ENCODE measurements at places on chromosomes 6 and 20.
A peak's percentile ranks its signal among the peaks of the same experiment; 100 is the strongest.

DNA sequence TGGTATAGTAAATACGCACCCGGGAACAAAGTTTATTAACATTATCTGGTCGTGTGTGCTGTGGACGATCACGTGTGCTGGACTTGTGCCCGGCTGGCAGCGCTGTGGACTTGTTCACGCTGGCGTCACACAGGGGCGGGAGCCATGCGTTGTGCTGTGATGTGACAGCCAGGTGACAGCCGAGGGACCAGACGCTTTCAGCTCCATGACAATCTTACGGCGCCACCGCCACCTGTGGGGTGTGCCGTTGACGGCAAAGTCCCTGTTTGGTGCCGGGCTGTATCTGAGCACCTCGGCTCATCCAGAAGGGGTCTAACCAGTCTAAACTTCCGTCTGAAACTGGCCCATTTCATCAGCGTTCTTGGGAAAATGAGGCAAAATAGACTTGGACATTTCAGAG is 25.2 kb downstream of the DLL1 start:
- DNase-seq = no peak

- no peak for DNase-seq
Measured at GRCh38 chr20:25574411-25574810, 10.9 kb downstream of the NINL start.

DNA sequence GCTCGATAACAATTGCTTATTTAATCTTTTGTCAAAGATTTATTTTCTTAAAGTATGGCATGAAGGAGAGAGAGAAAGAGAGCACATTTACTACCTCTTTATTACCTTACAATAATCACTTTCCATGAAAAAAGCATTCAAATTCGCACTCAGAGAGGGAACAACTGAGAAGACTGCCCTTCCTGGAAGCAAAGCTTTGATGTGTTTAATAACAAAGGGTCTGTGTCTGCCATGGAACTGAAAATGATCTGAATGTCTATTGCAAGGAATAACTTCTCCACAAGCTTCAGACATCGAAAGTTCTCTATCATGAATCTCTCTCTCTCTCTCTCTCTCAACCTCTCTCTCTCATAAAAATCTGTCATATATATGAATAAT is 308.9 kb downstream of the HDGFL1 start:
- no peak for DNase-seq

DNA sequence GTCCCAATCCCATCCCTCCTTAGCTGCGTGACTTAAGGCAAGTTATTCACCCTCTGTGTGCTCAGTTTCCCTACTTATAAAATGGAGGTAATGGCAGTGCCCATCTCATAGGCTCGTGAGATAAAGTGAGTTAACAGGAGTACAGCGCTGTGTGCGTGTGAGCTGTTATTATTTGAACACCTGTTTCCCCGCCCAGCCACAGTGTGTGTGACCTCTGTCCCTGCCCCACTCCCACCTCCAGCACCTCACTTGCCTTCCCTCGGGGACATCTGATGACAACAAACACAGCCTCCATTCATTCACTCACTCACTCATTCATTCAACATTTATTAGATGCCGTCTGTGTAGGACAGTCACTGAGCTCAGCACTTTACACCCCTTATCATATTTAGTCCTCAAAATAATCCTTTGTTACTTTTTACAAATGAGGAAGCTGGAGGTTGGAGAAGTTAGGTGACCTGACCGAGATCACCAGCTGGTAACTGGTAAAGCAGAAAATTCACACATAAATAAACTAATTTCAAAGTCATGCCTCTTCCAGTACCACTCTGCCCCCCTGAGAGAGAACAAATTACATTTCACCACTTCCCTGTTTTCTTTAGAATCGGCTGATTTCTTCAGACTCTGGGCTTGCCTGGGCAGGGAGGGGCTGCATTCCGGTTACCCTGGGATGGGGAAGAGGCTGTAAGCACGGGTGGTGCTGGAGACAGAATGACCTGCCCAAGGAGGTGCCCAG is 58.6 kb downstream of the CPNE5 start:
- DNase-seq = no peak

DNA sequence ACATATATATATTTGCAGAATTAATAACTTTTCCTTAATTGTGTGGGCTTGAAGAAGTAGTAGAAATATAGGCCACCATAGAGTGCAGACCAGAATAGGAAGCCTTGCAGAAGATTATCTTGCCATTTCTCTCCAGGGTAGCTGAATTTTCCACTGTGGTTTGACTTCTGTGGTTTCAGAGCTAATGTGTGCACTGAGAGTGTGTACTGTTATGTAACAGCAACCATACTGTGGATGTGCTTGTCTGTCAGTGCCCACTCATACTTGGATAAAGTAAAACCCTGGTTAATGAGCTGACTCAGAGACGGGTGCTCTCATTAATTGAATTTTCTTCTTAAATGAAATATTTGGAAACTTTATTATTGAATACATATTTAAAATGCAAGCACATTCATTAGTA is 57.2 kb downstream of the CEP43 start:
- DNase-seq = peak; percentile 45

GRCh38 chr6:115717062-115717461 is 343.6 kb downstream of the FRK start:
- DNase-seq = no peak

- no peak for DNase-seq
Measured at GRCh38 chr20:8161264-8162071, 29.4 kb downstream of the PLCB1 start.

Data from stimulated activated CD4-positive, alpha-beta T cell treated with anti-CD3 and anti-CD28 coated beads, Interleukin-12 subunit alpha, Interleukin-12 subunit beta, amount 100 ng/mL, for 48 hours (primary cell).